ENCODE measurements at places on chromosomes 5 and 9. TPM values are rescaled to one million over a fixed set of nuclear protein-coding genes. Genes with fewer than 3 reads are reported as not detected.

- no peak for DNase-seq
Measured at GRCh38 chr5:102222772-102223171, 73.3 kb downstream of the SLCO4C1 start.

DNA sequence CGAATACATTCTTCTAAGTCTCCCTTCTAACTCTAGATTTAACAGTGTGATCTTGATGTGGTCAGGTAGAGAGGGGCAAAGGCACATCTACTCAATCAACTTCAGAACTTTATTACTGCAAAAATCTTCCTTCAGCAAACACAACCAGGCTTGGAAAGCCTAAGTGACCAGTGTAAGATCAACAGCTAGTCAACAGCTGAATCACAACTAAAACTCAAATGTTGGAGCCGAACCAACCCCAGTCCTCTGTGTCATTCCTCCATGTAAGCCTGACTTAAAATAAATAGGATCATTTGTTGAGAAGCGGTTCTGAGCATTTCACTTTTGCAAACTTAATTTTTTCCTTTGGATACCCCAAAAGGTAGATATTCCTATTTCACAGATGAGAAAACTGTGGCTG, 352.7 kb downstream of the EBF1 start:
- no peak for DNase-seq

DNA sequence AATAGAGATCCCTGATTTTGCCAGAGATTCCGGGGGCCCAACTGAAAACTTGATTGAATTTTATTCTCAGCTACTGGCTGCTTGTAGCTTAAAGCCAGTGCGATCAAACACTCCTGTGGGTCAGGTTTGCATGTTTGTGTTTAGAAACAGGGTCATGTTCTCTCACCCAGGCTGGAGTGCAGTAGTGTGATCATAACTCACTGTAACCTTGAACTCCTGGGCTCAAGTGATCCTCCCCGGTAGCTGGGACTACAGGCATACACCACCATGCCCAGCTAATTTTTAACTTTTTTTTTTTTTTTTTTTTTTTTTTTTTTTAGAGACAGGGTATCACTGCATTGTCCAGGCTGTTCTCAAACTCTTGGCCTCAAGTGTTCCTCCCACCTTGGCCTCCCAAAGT, 66.6 kb downstream of the LRRC70 start:
- DNase-seq = no peak

- DNase-seq = no peak
Measured at GRCh38 chr9:75855509-75855908, 35.0 kb upstream of the PCSK5 start.

Gene SEMA4D
- polyA plus RNA-seq = 35.1 TPM

Gene DMRT3
- polyA plus RNA-seq = not detected

All from sigmoid colon (tissue), 7 donors.